ENCODE measurements at places on chromosomes 16 and 17.

DNA sequence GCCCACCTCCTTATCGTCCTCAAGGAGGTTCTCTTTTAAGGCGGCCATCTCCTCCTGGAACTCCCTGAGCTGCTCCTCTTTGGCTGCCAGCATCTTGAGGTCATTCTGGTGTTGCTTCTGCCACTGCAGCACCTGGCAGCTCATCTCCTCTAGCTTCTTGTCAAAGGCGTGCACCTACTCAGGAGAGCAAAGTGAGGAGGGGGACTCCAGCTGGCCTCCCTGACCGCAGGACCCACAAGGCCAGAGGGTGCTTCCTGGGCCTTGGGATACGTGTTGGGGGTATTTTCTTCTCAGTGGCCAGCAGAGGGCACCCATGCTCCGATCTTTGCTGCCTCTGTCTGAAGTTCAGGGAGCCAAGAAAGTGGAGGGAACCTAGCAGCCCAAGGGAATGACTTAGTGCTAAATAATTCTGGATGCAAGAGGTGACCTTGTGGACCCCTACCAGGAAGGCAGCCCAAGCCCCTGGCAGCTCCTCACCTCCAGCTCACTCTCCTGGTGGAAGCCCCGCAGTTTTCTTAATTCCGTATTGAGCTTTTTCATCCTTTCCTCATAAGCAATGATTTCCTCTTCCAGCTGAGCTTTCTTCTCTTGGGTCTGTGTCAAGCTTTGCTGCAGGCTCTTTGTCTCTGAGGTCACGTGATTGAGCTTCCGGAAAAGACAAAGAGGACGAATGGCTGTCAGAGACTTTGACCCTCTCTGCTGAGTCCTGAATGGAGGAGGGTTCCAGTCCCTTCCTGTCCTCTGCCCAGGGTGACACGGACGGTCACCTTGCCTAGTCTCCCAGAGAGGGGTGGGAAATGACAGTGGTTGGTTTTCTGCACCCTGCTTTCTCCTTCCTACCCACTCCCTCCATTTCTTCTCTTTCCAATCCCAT is 31.4 kb downstream of the DHX38 start:
- DNase-seq, result peak; percentile 84

DNA sequence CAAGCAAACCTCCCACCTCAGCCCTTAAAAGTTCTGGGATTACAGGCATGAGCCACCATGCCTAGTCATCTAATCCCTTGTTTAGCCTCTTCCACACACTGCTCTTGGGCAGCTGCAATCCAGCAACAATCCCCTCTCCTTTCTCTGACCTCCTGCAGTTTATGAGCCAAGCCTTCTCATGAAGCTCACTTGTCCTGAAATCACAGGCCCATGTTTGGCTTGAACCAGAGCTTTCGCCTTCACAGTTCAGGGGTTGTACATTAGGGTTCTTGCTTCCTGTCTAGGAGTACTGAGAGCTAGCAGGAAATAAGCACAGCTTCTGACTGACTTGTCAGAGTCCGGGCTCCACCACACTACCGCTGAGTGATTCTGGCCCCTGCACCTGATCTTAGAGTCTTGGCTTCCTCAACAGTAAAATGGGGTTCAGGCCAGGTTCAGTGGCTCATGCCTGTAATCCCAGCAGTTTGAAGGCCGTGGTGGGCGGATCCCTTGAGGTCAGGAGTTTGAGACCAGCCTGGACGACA is 16.3 kb downstream of the ERAL1 start:
- no peak for DNase-seq

DNA sequence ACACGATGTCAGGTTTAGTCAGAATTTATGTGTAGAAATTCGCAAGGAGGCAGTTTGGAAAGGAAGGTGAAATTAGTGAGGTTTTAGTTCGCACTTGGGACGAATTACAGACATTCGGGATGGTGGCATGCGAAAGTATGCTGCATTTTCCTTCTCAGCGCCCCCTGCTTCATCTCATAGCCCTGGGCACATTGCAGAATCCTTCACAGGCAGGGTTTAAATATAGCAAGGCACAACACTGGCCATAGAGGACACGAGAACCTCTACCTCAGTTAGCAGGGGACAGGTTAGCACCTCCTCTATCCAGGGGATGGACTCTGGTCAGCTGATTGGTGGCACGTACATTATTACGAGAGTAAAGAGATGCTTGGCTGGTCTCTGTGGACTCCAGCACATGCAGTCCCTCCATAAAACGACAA is 47.5 kb downstream of the MAP2K6 start:
- DNase-seq, result no peak

GRCh38 chr17:42005166-42005565 is 12.1 kb downstream of the DNAJC7 start:
- DNase-seq, result no peak

- no peak for DNase-seq
Measured at GRCh38 chr17:19740933-19741332, 7.2 kb downstream of the ALDH3A1 start.
